ENCODE measurements at places on chromosomes 3 and 15.
A peak's percentile ranks its signal among the peaks of the same experiment; 100 is the strongest.

- no peak for DNase-seq
These were observed 33.6 kb downstream of the PLSCR4 start for GRCh38 chr3:146217324-146217723.

- no peak for DNase-seq
These were observed 206.8 kb downstream of the MAGI1 start for GRCh38 chr3:65831733-65832425.

GRCh38 chr3:151644020-151644620 lies 89.6 kb upstream of the AADACL2 start:
- DNase-seq: no peak

DNA sequence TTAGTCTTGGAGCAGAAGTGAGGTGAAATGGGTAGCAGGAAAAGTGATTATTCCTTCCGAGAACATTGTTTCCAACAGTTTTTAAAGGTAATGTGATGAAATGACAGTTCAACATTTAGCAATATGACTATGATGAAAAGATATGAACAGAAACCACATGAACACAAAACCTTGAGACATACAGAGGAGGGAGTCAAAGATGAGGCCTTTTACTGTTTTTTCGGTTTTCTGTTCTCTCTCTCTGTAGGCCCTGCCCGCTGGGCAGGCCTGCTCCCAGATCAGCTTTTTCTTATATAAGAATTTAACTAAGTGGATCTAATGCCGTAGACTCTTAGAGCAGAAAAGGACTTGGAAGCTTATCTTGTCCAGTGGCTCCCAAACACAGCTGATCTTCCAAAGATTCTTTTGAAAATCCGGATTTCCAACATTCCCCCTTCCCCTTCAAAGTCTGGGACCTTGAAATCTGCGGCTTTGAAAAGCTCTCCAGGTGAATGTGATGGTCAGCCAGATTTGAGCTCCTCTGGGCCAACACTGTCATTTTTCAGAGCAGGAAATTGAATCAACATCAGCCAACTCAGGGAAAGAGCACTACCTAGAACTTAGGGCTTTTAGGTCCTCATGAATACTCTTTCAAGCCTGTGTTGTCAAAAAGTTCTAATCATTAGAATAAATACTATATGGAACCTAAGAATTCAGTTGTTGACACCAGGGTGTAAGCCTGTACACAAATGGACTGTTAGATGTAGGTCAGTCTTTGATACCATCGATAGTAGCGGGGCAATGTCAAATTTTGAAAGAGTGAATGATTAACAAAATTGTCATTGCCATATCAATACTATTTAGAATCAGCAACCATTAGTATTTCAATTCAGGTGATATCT lies 372.7 kb downstream of the SHQ1 start:
- DNase-seq: no peak

- DNase-seq: no peak
These were observed 103.4 kb downstream of the MINAR1 start for GRCh38 chr15:79535536-79535935.

DNA sequence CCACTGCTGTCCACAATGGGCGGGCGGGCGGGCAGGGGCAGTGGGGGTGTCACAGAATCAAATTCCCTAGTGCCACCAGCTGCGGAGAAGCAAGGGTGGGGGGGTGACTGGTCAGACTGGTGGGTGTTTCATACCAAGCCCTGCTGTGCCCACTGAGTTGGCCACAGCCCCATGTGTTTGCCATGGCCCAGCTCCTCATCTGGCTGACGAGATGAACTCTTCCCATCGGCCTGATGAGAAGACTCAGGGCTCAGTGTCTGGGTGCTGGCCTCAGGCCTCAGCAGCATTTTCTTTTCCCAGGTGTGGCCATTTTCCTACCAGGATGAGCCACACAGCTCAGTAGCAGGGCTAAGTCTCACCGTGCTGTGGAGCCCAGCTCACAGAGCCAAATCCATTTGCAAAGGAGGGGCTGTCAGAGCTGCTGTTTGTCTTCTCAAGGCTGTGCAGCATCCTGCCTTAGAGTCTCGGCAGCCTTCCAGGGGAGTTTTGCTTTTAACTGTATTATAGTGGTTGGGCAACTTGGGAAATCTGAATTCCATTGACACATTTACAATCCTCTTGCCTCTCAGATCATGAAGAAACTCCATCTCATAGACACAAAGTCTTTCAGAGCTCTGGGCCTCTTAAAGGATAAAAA lies 176.8 kb downstream of the ABHD5 start:
- DNase-seq: peak; percentile 27
